Sigmoid colon (tissue), 7 donors: ENCODE measurements at places on chromosomes 1 and 21. TPM values are rescaled to one million over a fixed set of nuclear protein-coding genes. Genes with fewer than 3 reads are reported as not detected.

GRCh38 chr1:43554444-43554992, 23.8 kb downstream of the PTPRF start:
- H3K27me3 ChIP-seq = no peaks in the 10 kb centered on the region
- H3K4me1 ChIP-seq = peaks cover 59% of the 10 kb centered on the region
- H3K36me3 ChIP-seq = peaks cover 6% of the 10 kb centered on the region
- no peak overlapping the region for H3K4me3 ChIP-seq
- DNase-seq = no peak
- H3K27ac ChIP-seq = peak overlapping the region; percentile 78

DNA sequence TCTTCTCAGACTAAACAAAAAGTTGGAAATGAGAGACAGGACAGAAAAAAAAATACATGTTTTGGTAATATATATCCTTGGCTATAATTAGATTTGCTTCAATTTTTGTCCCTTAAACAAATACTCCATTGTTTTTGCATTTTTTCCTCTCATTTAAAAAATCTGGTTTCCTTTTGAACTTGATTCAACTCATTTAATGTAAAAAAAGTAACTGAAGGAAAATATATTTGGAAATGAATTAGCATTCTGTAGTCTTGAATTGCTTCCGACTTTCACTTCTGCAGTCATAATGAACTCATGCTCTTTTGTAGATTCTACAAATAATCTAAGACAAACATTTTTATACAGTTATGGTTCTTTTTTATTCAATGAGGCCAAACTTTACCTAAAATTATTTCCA, 309.1 kb downstream of the HMCN1 start:
- H3K27ac ChIP-seq = no peak overlapping the region
- H3K36me3 ChIP-seq = no peaks in the 10 kb centered on the region

DNA sequence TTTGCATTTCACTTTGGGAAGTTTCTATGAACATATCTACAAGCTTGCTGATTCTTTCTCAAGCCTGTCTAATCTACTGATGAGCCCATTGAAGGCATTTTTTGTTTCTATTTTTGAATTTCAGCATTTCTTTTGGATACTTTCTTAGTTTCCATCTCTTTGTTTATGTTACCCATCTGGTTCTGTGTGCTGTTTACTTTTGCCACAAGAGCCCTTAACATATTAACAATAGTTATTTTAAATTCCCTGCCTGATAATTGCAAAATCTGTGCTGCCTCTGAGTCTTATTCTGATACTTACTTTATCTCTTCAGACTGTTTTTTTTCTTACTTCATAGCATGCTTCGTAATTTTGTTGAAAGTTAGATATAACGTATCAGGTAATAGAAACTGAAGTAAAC, 75.8 kb upstream of the ZRANB2 start:
- no peaks in the 10 kb centered on the region for H3K27me3 ChIP-seq
- no peaks in the 10 kb centered on the region for H3K4me1 ChIP-seq
- H3K27ac ChIP-seq = no peak overlapping the region

GRCh38 chr1:161367684-161368400, at the start of gene CFAP126:
Gene CFAP126 (minus strand): TSS chr1:161367876. CDS start chr1:161367868, 8 bp downstream.
- H3K36me3 ChIP-seq = no peaks in the 10 kb centered on the region
- H3K27me3 ChIP-seq = no peaks in the 10 kb centered on the region
- peak; percentile 74 for DNase-seq
- no peak within 1 kb of the TSS for H3K4me3 ChIP-seq

GRCh38 chr1:103373991-103374390, 151.5 kb upstream of the RNPC3 start:
- H3K36me3 ChIP-seq = no peaks in the 10 kb centered on the region
- H3K27ac ChIP-seq = no peak overlapping the region
- no peaks in the 10 kb centered on the region for H3K4me1 ChIP-seq
- DNase-seq = no peak
- no peaks in the 10 kb centered on the region for H3K27me3 ChIP-seq

Gene RGS8
- not detected for total RNA-seq

Gene CPTP
- total RNA-seq = 8.4 TPM

Gene CCDC190
- not detected for total RNA-seq

Gene MFAP2
- 7.1 TPM for total RNA-seq

Gene KRTAP19-3
- total RNA-seq = not detected
